Sciatic nerve (tissue), 2 donors: ENCODE measurements at places on chromosomes 4 and X.

DNA sequence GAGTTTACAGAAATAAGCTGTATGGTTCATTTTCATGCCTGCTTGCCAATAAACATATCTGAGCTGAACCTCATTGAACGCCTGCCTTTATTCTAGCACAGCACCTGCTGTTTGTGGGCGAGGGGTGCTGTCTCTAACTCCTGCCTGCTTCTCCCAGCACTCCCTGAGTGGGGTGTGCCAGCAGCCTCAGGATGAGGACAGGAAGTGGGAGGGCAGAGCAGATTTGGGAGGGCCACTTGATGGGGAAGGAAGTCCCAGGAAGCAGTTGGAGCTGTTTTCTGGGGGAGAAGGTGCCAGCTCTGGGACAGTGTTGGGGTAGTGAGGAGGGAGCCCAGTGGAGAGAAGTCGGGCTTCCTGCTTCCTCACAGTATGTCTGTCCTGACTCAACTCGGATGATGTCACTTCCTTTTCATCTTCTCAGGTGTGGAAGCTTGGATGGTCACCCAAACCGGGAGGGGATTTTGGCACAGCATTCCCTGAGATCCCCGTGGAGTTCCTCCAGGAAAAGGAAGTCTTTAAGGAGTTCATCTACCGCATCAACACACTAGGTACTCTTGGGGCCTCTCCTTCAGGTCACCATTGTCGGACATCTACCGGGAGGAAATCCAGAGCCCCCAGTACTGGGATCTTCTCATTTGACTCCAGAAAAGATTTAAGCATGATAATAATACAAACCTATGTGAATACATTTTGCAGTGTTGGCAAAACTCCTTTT lies 29.0 kb upstream of the MSANTD1 start:
- no peak for DNase-seq

DNA sequence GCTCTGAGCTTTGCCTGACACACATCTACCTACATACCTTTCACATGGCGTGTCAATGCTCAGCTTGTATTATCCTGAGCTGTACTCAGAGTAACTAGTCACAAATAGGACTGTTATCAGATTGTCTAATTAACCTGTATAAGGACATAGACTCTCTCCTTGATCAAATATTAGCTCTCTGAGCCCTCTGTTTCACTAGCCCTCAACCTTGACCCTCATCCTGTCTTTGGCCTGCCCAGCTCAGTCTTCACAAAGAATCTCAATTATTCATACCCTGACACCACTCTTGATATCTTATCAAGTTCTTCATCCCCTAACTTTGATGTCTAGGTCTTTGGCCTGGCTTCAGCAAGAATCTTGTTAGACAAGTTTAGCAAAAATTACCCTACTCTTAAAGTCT lies 320.7 kb upstream of the PCDH7 start:
- no peak for DNase-seq

- no peak for DNase-seq
These were observed 262.8 kb downstream of the SNCA start for GRCh38 chr4:89574176-89574575.

- no peak for DNase-seq
These were observed 7.3 kb downstream of the TAB3 start for GRCh38 chrX:30881797-30882196.

- DNase-seq = no peak
These were observed 17.0 kb downstream of the PRKG2 start for GRCh38 chr4:81197864-81198524.

- DNase-seq = no peak
These were observed 63.8 kb upstream of the TAPT1 start for GRCh38 chr4:16289897-16290554.

DNA sequence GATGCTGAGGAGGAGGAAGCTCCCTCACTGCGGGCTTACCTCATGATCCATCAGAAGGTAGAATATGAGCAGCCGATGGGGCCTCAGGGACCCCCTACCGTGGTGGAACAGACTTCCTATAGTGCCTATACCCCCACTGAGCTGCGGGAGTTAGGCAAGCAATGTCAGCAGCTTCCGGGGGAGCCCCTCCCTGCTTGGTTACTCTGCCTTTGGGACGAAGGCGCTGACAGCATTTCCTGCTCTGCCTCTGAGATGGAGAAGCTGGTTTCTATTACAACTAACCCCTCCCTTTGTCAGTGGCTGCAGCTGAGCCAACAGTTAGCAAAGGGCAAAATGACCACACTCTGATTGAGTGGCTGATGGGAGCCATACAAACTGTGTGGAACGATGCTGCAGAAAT lies 430.7 kb downstream of the IDS start:
- DNase-seq = peak; percentile 61

- no peak for DNase-seq
These were observed 50.3 kb upstream of the OTUD4 start for GRCh38 chr4:145230726-145231125.

- DNase-seq = no peak
These were observed 66.5 kb downstream of the SLIT2 start for GRCh38 chr4:20318001-20318908.

DNA sequence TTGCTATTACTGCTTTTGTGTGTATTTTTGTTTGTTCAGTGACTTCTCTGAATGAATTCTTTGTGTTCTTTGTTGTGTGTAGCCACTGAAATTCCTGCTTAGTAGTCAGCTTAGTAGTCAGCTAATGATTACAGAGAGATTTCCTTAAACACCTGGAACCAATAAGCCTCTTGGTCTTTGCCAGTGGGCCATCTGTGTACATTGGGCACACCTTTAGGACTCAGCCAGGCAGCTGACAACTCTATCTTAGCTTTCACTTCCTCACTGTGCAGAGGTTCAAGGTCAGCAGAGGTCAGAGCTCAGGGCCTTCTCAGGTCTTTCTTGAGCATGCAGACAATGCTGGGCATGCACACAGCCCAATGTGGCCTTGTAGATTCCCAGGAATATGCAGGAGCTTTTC lies 59.3 kb downstream of the RWDD4 start:
- DNase-seq = no peak

- no peak for DNase-seq
These were observed 19.7 kb downstream of the LRCH2 start for GRCh38 chrX:115214151-115214550.

DNA sequence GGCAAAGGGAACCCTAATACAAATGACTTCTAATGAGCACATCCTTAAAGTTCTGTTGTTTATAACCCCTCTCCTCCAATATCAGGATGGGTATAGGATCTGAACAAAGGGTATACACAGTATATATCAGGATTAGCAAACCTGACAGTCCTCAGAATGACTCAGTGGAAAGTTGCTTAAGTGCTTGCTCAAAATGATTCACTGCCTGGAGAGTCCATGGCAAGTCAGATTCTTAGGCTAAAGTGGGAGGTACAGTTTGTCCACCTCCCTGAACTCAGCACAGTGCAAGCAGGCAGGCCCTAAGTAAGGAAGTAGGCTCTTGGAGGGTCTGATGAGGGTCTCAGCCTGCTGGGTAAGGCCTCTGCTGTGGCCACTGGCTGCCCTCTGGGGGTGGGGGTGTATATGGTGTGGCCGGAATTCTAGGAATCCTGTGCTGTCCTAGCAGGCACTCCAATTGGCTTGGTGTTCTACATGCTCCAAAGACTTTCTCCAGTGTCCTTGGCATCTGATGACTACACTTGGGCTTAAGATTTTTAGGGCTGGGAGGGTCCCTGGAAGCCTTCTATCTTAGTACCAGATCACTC lies 54.3 kb downstream of the CHRDL1 start:
- DNase-seq = no peak

GRCh38 chrX:40117715-40118285 lies 20.0 kb upstream of the BCOR start:
- DNase-seq = no peak

- no peak for DNase-seq
These were observed 240.1 kb downstream of the FRAS1 start for GRCh38 chr4:78297116-78297800.

DNA sequence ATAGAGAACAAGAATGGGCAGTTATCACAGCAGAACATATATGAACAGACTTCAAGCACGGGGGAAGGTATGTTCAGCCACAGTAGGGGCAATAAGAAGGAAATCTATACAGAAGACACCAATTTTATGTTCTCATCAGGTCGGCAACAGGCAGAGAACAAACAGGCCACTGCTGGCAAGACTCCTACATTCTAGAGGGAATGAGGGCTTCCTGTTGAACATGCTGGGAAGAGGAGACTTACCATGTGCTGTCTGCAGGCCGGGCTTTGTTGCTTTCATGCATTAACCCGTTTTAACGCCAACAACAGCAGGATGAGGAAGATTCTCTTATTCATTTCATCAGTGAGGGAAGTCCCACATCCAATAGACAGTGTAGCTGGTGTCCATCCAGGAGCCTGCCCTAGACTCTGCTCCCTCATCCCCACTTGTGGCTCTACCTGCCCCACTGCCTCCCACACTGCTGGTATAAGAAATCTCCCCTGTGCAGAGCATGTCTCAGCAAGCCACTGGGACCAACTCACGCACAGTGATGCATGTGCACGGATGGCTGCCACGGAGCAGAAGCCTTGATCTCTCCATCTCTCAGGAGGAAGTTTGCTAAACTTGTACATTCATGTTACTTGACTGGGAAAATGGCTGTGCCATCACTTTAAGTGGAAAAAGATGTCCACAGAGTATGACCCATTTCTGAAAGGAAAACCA lies 84.5 kb downstream of the ACOX3 start:
- peak; percentile 26 for DNase-seq

DNA sequence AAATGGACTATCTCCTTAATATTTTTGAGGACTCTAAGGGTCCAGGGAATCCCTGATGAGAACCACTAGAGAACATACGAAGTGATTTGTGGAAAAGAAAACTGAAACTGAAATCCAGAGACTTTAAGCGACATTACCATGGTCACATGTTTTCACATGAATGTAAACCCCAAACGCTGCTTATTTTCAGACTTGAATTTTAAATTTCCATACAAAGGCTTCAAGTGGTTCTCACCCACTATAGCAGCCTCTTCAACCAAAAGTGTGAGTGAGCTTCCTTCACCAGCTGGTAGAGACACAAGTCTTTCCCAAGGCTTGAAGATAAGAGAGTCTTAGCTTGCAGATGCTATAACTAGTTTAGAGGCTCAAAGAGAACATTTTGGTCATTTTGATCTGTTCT lies 232.7 kb downstream of the MGST2 start:
- no peak for DNase-seq

GRCh38 chr4:140219567-140219966 lies 65.6 kb upstream of the MAML3 start:
- DNase-seq = no peak

DNA sequence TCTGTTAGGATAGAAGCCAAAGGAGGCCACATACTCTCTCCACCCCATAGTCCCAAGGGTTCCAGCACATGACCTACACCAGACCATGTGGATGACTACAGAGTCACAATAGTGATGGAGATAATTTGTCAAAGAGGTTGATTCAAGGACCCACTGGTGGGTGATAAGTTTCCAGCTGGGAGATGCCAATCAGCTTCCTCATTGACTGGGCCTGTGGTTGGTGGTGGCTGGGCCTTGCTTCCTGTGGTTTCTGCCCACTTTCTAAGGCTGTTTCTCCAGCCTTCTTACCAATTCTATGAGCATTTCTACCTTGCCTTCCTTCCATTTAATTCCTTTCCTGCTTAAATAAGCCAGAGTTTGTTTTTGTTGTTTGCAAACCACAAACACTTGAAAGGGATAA lies 95.5 kb upstream of the CPEB2 start:
- DNase-seq = no peak

GRCh38 chr4:109211671-109212070 lies 90.8 kb downstream of the COL25A1 start:
- DNase-seq = no peak

GRCh38 chrX:2967998-2968909 lies 38.1 kb upstream of the ARSH start:
- peak; percentile 58 for DNase-seq

DNA sequence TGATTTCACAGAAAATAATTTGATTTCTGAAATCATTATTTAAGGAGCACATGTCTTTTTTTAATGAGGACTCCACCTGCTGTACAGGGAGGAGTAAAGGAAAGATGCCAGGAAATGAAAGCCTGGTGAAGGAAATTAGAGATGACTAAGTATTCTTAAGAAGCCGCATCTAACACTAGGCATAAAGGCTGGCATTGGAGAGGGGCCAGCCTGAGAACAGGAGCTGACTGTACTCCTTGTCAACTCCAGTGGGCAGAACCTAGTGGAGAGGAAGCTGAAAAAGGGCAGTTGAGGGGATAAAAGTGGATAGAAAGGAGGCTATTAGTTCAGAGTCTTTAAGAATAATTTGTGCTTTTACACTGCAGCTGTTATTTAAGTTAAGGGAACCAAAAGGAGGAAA lies 393.0 kb downstream of the PPP1R2C start:
- DNase-seq = no peak

DNA sequence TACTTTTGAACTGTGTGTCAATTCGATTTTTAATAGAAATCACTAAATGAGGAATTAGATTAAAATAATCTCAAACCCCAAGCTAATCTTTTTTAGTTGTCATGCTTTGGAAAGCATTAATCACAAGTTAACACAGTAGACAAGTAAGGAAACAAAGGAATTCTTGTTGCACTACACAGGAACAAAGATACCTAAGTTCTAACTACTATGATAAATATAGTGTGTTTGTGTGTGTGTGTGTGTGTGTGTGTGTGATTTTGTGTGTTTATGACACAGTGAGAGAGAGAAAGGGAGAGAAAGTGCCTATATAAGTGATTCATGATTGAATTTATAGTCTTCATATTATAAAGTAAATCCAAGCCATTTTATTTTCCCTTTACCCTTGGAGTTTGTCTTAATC lies 931.4 kb downstream of the PCDH7 start:
- DNase-seq = no peak

DNA sequence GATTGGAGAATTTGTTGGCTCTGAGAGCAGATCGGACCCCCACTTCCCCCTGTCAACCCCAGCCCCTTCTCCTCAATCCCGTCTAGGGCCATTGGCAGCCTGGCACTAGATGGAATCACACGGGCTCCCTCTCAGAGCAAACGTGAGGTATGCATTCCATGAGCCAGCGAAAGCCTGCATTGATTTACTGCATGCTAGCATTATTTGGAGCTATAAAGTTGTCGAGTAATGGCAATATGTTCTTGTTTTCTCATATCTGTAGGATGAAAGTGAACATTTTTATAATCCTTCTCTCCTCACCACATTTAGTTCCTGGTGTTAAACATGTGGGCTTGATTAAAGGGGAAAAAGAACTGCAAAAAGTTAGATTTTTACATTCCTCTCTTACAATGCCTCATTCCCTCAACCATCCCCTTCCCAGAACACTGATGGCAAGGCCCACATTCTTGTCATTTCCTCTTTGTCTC lies 159.2 kb downstream of the SPRY1 start:
- DNase-seq = no peak

- DNase-seq = no peak
These were observed 47.7 kb downstream of the MANBA start for GRCh38 chr4:102713096-102713495.

GRCh38 chr4:101823864-101824263 lies 33.3 kb downstream of the BANK1 start:
- no peak for DNase-seq

- no peak for DNase-seq
These were observed 125.4 kb downstream of the ZNF330 start for GRCh38 chr4:141346144-141346543.

DNA sequence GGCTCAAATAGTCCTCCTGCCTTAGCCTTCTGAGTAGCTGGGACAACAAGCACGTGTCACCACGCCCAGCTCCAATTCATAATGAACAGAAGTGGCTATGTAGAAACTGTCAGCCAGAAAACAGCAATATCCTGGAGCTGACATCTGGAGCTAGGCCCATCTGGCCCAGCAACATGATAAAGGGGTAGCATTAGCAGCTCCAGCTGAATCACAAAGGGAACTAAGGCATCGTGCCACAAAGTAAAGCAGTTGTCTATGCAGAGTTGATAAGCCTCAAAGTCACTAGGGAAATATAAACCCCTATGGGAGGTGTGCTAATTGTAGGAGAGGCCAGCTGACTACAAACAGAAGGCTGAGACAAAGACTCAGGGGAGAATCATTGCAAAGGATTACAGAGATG lies 270.5 kb upstream of the GPC4 start:
- DNase-seq = no peak

- DNase-seq = no peak
These were observed 10.1 kb upstream of the EXOSC9 start for GRCh38 chr4:121790976-121791375.
